ENCODE measurements at places on chromosomes 3 and 15.
A peak's percentile ranks its signal among the peaks of the same experiment; 100 is the strongest.

- DNase-seq, result no peak
Measured at GRCh38 chr15:41561777-41562145, 2.7 kb downstream of the TYRO3 start.

DNA sequence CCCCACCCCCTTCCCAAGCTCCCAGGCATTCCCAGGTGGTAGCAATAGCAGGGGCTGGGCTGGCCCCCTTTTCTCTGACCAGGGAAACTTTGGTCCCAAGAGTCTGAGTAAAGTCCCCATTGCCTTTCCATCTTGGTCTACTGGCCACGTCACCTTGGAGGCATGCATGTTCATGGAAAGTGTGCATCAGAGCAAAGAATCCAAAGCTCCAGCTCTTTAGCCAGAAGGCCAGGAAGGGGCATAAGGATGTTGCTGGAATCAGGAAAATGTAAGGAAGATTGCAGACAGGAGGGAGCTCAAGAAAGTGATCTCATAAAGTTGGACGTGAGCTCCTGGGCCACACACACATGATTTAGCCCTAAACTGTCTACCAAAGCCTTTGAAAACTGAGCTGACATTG lies 63.6 kb downstream of the KBTBD12 start:
- no peak for DNase-seq

DNA sequence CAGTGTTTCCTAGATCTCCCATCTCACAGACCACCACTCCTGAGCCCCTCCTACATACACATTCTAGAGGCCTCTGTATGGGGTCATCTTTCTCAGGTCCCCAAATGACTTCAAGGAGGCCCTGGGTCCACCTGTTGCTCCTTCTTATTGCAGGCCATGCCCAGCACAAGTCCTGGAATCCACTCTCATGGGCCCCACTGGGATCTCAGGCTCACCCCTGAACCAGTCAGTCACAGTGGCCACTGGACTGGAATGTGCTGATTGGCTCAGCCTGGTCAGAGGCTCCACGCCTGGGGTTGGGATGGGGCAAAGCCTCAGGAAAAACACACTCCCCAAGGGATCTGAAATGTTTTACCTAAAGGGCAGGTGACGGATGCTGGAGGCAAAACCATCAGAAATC lies 55.7 kb downstream of the SPSB4 start:
- DNase-seq, result no peak

- no peak for DNase-seq
Measured at GRCh38 chr3:119541547-119541946, 17.9 kb downstream of the CD80 start.

- no peak for DNase-seq
Measured at GRCh38 chr3:120021523-120021922, 72.7 kb downstream of the GSK3B start.

DNA sequence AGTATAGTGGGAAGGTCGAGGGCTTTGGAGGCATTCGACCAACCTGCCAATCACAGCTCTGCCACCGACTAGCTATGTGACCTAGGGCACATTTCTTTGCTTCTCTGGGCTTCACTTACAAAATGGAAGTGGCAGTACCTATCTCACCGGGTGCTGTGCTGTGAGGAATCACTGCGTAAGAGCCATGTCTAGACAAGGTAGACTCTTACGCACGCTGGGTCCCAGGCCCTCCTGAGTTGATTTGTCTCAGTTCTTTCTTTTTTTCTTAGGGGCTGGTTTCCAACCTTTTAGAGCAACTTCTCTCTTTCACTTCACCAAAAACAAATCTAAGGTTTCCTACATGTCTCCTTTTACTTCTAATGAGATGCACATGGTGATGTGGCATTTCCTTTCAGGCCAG lies 18.8 kb downstream of the CA12 start:
- DNase-seq, result no peak

DNA sequence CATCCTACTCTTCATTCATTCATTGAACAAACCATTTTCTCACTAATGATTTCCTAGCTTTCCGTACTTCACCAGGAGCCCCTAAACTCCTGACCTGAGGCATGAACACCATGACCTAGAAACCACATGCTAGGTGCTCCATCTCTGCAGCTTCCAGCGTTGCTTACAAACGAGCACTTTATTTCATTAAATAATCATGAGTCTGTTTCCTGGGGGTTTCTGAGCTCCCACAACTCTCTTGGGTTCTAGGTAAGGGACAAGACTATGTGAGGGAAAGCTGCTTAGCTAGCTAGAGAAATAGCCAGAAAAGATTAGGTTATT lies 1.3 kb downstream of the MAP2K1 start:
- DNase-seq, result no peak

DNA sequence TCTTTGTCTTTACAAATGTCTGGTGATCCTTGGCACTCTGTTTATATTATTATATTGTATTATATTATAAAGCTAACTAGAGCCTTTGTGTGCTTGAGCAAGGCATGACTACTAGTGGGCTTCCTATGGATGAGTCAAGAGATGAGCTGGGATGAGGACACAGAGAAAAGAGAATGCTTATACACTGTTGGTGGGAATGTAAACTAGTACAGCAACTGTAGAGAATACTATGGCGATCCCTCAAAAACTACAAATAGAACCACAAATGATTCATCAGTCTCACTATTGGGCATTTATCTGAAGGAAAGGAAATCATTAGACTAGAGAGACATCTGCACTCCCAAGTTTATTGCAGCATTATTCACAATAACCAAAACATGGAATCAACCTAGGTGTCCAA lies 40.8 kb upstream of the MED12L start:
- DNase-seq, result no peak

GRCh38 chr3:129370248-129370964 lies 58.0 kb downstream of the EFCAB12 start:
- DNase-seq, result no peak

- no peak for DNase-seq
Measured at GRCh38 chr3:87856126-87856525, 202.7 kb downstream of the CGGBP1 start.

GRCh38 chr3:138187296-138188012 lies at the start of gene ARMC8:
Gene ARMC8 (plus strand): TSS chr3:138187301. CDS start chr3:138187555, 254 bp downstream.
- peak; percentile 56 for DNase-seq

Data from CMK (cell line).